Activated CD4-positive, alpha-beta T cell treated with anti-CD3 and anti-CD28 coated beads, Interleukin-2, amount 50 U/mL, for 48 hours (primary cell): ENCODE measurements at places on chromosomes 4 and X.

- DNase-seq, result no peak
These were observed 11.4 kb upstream of the FGF2 start for GRCh38 chr4:122815248-122815647.

- DNase-seq, result no peak
These were observed 86.2 kb downstream of the NHSL2 start for GRCh38 chrX:71996826-71997225.

DNA sequence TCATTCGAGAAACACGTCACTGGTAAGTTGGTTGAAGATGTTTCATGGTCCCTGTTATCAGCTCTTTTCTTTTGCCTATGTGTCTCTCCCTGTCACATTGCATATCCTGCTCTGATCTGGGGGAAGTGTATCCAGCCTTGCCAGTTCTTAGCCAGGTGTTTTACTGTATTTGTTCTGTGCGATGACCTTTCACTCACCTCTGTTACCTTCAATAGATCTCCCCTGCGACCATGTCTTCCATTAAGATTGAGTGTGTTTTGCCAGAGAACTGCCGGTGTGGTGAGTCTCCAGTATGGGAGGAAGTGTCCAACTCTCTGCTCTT, 2.6 kb downstream of the RGN start:
- no peak for DNase-seq

DNA sequence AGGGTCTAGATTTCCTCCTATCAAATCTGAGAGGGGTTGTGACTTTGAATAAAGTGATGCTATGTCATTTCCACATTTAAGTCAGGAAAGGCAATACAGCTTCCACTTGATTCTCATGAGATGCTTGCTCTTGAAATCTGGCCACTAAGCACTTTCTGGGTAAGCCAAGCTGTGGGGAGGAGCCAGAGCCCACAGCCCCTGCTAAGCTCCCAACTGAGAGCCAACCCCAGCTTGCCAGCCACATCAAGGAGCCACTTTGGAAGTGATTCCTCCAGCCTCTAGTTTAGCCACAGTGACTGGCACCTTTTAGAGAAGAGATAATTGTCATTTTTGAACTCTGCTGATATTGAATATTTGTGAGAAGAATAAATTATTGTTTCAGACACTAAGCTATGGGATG, 1441.5 kb upstream of the IGFBP7 start:
- DNase-seq, result no peak

DNA sequence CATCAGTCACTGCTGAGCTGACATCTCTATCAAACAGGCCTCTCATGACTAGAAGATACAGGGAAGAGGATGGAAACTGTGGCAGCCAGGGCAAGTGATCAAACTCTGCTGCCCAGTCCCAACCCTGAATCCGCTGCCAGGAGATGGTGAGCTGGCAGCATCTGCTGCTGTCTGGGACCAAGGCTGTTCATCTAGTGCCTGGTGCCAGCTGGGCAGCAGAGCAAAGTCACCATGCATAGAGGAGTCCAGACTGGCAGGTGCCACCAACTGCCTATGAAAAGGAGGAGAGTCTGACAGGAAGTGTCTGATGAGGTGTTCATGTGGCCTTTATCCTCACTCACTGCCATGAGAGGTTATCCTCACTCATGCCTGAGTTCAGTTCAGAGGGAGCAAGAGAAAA, 518.9 kb downstream of the MID1IP1 start:
- DNase-seq, result no peak

DNA sequence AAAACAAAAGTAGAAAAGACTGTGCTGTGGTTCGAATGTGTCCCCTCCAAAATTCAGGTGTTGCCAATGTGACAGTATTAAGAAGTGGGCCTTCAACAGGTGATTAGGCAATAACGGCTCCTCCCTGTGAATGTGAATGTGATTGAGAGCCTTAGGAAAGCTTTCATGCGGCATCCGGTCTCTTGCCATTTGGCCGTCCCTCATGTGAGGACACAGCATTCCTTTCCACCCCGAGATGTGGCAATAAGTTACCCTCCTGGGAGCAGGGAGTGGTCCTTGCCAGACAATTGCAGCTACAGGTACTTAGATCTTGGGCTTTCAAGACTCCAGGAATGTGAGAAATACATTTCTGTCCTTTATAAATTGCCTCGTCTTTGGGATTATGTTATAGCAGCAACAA, 129.3 kb downstream of the CPEB2 start:
- DNase-seq, result no peak

- no peak for DNase-seq
These were observed 324.8 kb upstream of the INTU start for GRCh38 chr4:127307996-127308395.

DNA sequence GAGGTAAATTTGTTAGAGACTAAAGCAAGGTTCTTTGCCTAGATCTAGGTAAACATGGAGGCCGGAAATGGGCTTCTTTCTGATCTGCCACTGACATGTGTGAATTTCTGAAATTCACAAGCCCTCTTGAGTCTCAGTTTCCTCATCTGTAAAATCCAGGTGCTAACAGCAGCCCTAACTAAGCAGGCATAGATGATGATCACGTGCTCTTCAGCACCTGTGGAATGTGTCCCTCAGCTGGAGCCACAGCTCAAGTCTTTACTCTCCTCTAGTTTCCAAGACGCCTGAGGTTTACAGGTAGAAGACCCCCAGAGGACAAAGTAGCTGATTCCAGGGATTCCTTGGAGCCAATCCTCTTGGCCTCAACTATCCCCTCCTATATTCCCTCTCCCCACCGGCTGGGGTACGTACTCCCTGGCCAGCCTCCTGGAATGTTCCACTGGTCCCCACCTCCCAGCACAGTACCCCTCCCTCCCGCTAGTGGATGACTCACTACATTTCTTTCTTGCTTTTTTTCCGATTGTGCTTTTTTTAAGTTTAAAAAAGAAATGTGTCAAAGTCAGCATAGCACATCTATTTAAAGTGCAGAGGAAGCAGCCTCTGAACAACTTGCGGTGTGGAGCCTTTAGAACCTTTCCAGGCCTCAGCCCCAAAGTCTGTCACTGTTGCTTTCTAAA, 98.4 kb downstream of the PHKA2 start:
- DNase-seq, result no peak

DNA sequence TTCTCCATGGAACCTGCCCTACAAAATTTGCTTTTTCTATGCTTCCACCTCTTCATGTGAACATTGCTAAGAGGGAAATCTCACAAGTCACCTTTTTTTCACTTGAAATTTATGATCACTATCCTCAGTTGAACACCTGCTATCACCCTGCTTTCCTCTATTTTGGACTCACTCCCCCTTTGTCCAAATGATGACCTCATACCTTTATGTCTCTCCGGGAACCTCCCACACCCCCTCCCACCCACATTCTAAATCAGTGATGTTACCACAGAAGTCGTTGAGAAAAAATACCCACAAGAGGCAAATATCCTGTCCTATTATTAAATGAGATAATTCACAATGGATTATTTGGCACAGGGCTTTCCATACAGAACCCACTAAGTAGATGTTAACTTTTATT, 156.5 kb downstream of the RNF150 start:
- no peak for DNase-seq

DNA sequence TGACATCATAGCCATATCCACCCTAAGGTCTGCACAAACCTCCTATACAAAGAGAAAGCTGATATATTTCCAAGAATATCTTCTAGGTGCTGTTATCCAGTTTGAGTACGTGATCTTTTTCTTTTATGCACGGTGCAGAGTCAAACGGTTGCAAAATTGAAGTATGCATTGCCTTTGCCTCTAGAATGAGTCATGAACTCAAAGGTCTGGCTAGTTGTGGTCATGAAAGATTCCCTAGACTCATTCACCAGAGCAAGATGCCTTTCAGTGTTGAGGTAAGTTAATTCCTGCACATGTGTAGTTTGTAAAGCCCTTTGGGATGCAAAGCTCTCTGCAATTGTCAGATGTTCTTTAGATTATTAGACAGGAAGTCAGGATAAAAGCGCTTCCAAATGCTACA, 704.4 kb downstream of the PCDH19 start:
- no peak for DNase-seq

- DNase-seq, result no peak
These were observed 44.6 kb upstream of the TRPC5OS start for GRCh38 chrX:111831343-111831742.

GRCh38 chr4:67909905-67910584, 26.2 kb upstream of the TMPRSS11D start:
- no peak for DNase-seq

- DNase-seq, result no peak
These were observed 45.1 kb upstream of the PPARGC1A start for GRCh38 chr4:23934915-23935314.

- no peak for DNase-seq
These were observed 123.2 kb upstream of the NAP1L5 start for GRCh38 chr4:88820698-88821415.

GRCh38 chr4:101337688-101338087, 9.6 kb downstream of the PPP3CA start:
- no peak for DNase-seq

- no peak for DNase-seq
These were observed 42.7 kb upstream of the RASSF6 start for GRCh38 chr4:73662709-73663546.

- no peak for DNase-seq
These were observed 21.2 kb upstream of the CYP4V2 start for GRCh38 chr4:186169945-186170802.

DNA sequence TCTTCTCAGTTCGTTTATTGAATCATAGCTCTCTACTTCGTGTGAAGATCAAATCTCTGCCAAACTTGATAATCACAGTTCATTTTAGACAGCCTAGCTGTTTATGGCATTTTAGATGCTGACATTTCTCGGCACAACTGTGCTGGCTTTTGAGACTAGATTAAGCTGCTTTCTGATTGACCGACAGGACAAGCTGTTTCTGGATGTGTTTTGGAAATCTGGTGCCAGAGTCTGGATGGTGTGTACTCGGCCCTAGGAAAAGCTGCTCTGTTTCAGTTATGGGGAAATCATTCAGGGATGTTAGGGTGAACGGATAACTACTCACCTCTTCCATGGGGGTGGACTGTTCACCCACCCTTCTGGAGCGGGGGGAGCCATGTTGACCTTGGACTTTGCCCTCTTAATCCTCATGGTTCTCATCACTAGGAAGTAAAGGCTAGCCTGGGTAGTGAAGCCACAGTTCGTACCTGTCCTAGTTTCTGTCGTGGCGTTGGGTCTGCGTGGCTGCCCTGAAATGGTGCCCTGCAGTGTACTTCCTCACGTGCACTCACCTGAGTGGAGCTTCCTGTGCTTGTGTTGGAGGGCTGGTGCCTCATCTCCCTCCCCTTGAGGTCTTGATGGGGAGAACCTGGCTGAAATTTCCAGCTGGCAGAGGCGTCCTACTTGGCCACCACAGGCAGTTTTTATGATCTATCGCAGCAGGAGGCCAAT, 13.7 kb upstream of the WDR1 start:
- no peak for DNase-seq

DNA sequence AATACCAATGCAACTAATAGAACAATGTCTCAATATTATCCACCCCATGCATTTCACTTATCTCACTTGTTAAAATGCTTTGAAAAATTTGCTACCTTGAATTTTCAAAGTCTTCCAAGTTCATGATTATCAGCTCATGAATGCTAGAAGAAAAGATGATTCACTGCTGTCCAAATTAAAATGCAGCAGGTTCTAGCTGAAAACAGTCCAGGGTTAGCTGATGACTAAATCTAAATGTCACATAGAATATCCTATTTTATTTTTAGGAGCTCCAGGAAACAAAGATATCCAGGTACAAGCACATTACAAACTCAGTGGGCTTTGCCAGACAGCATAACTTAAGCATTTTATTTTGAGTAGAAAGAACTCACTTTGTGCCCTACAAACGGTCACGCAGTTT, 38.0 kb upstream of the SPARCL1 start:
- DNase-seq, result no peak

DNA sequence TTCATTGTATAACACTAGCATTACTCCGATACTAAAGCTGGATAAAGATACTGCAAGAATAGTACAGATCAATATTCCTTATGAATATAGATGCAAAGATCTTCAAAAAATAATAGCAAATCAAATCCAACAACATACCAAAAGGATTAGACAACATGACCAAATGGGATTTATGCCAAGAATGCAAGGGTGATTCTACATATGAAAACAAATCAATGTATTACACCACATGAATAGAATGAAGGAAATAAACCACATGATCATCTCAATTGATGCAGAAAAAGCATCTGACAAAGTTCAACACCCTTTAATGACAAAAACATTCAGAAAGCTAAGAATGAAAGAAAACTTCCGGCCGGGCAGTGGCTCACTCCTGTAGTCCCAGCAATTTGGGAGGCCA, 42.8 kb downstream of the CUL4B start:
- DNase-seq, result no peak

DNA sequence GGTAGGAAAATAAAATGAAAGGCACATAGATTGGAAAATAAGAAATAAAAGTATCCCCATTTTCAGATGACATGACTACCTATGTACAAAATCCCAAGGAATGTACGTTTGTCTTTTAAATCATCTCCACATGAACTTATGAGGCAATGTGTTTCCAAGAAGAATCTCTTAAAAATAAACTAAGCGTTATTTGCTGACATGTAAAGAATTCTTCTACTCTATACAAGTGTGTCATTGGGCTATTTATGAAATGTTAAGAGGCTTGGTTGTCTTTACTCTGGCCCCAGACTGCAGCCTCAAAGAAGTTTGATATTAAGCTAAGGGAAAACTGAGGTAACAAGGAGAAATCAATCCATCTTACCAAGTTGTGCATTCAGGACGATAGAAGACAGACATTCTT, 17.1 kb downstream of the BEX3 start:
- DNase-seq, result no peak

DNA sequence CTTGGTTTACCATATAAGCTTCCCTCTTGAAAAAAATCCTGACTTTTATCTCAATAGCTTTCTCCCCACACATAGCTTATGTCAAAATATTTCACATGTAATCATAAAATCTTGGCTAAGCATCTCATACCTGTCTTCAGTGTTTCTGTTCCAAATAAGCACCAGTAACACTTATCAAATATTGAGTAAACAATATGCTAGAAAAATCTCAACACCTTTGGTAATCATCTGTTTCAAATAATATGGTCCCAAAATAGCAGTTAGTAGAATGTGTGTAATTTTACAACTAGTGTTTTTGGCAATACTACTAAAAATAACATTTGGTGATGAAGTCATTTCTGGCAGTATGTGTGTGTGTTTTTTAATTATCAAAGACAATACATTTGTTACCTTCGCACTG, 2138.2 kb downstream of the PCDH7 start:
- DNase-seq, result no peak

DNA sequence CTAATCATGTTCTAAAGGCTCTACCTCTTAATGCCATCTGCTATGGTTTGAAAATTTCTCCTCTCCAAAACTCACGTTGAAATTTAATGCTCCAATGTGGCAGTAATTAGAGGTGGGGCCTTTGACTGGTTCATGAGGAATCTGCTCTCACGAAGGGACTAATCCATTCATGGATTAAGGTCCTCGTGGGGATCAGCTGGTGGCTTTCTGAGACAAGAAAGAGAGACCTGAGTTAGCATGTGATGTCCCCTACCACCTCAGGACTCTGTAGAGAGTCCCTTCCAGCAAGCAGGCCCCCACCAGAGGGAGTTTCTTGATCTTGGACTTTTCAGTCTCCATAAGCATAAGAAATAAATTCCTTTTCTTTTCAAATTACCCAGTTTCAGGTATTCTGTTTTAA, 65.3 kb downstream of the WDFY3 start:
- no peak for DNase-seq

- no peak for DNase-seq
These were observed 54.0 kb upstream of the PGRMC2 start for GRCh38 chr4:128341634-128342033.

- no peak for DNase-seq
These were observed 35.0 kb upstream of the MXD4 start for GRCh38 chr4:2296631-2297601.
